ENCODE measurements at places on chromosomes 6 and 20.

- no peak for DNase-seq
Observed at GRCh38 chr6:53702316-53702715, 36.8 kb upstream of the KLHL31 start.

DNA sequence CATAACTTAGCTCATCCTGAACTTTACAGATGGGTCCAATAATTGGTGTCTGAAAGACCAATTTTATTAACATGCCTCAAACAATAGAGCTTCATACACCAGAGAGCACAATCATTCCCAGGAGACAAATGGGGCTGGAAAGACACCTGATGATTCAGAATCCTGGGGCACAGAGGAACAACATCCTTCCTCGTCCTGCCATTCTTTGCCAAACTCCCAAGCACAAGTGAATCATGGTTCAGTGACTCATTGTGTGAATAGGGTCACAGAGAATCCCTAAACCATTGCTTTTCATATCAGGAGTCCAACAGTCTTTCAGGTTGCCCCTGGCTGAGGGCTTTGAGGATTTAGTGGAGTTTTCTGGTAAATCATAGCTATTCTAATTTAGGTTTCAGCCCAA is 266.4 kb upstream of the BMP2 start:
- no peak for DNase-seq

GRCh38 chr6:14822679-14823078 is 423.2 kb upstream of the JARID2 start:
- DNase-seq, result no peak

DNA sequence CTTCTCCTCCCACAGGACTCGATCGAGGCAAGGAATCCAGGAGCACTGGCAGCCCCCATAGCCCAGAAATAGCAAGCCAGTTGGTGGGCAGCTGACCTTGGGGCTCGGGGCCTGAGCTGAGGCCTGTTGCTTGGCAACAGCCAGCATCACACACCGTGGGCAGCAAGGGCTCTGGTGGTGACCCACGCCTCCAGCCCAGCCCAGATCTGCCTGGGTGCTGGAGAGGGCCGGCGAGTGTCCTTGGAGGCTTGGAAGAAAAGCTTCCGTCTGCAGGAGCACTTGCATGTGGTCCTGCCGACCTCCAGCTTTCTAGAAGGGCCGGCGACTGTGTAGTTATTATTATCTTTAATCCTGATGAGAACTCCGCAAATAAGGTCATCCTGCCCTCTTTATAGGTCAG is 67.3 kb downstream of the STK35 start:
- DNase-seq, result no peak

DNA sequence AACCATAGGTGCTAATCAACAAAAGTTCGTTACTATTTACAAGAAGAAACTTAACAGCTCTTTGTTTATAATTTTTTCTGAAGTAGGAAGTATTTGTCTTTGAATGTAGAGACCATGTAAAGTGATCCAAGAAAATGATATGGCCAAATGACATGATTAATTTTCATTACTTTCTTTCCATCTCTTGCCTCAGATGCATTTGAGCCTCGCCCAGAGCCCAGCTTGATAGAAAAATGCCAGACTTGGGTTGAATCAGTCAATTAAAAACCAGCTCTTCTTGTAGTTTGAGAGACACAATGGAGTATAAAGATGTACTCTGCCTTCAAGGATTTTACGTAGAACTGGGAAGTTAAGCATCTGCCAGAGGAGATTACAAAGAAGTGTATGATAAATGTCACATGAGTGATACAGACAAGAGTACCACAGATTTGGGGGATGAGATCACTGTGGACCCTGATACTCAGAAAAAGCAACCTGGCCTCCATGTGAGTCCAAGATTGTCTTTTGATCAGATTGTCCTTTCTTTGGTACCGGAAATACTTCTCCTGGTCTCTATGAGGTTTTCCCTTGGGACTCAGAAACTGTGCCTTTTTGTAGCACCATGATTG is 92.5 kb upstream of the SUPT3H start:
- no peak for DNase-seq

- DNase-seq, result no peak
Observed at GRCh38 chr6:98946879-98947410, 801 bp downstream of the FBXL4 start.
